ENCODE measurements at places on chromosomes 6 and 20.

- no peak for DNase-seq
Observed at GRCh38 chr20:829551-829950, 4.0 kb upstream of the FAM110A start.

- DNase-seq = no peak
Observed at GRCh38 chr6:130313206-130313605, 52.6 kb upstream of the TMEM200A start.

GRCh38 chr6:159913375-159913774, 22.6 kb downstream of the MAS1 start:
- DNase-seq = no peak

DNA sequence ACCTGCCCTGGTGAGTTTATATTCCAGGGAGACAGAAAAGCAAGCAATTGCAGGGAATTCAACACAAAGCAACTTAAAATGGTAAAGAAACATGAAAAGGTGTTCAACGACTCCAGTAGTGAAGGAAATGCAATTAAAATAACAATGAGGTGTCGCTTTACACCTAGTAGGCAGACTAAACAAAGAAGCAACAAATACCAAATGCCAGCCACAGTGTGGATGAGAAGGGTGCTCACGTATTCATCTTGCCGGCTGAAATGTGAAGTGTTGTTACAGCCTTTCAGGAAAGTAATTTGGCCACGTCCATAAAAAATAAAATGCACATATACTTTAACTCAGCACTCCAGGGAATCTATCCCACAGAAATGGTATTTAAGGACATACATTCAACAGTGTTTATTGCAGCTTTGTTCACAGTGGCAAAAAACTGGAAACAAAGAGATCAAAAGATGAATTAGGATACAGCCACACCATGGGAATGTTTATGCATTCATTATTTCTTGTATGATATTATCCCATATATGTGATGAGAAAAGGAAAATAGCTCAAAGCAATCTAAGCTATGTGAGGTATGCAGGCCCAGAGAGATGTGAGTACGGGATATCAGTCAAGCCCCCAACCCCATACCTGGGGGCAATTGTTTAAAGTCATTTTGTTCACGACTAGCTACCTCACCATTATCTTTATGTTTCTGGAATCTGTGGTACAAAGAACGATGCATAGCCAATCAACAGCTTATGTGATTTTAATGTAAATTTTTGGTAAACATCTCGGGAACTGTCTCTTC, 266.0 kb upstream of the SOX4 start:
- DNase-seq = no peak

- DNase-seq = no peak
Observed at GRCh38 chr20:51094221-51094620, 71.3 kb upstream of the KCNG1 start.
